Sciatic nerve (tissue), 2 donors: ENCODE measurements at places on chromosomes 12 and 14. TPM values are rescaled to one million over a fixed set of nuclear protein-coding genes. Genes with fewer than 3 reads are reported as not detected.

The RHEBL1 gene
- total RNA-seq: 2.7 TPM

The LALBA gene
- not detected for total RNA-seq

The PLEKHG3 gene
- total RNA-seq: 101 TPM

The SMOC1 gene
- 12.9 TPM for total RNA-seq

The SLC8A3 gene
- total RNA-seq: 0.53 TPM

The HOXC12 gene
- total RNA-seq: 0.22 TPM

The C12orf56 gene
- 9.2 TPM for total RNA-seq

The PTPRB gene
- total RNA-seq: 40.5 TPM

The SYNDIG1L gene
- 0.58 TPM for total RNA-seq

The PTPN21 gene
- total RNA-seq: 55.7 TPM

The ADSS1 gene
- 11.5 TPM for total RNA-seq

The MYH6 gene
- total RNA-seq: not detected

The PRH1 gene
- total RNA-seq: 36.1 TPM

The LIN7A gene
- total RNA-seq: 16.5 TPM

The CDKL1 gene
- 15.8 TPM for total RNA-seq

The ZNF219 gene
- 43.2 TPM for total RNA-seq

The KCNK10 gene
- total RNA-seq: not detected

The KIF26A gene
- 10.4 TPM for total RNA-seq

The TOMM20L gene
- not detected for total RNA-seq

The RPGRIP1 gene
- total RNA-seq: 0.45 TPM

The CLEC14A gene
- total RNA-seq: 47.3 TPM

The TAS2R9 gene
- not detected for total RNA-seq

The C12orf60 gene
- total RNA-seq: 2.3 TPM

The VIPAS39 gene
- 17.9 TPM for total RNA-seq

The IL23A gene
- not detected for total RNA-seq

The NTF3 gene
- 5.9 TPM for total RNA-seq

The TMPRSS12 gene
- total RNA-seq: not detected

The TAS2R8 gene
- total RNA-seq: 0.27 TPM

The MAP3K9 gene
- total RNA-seq: 0.36 TPM

The CCND2 gene
- total RNA-seq: 130 TPM

The FOXJ2 gene
- 29.9 TPM for total RNA-seq

The ANKLE2 gene
- 55.9 TPM for total RNA-seq

The AKAP5 gene
- 0.36 TPM for total RNA-seq

The SLCO1B1 gene
- not detected for total RNA-seq

The PLEKHD1 gene
- not detected for total RNA-seq

The BATF gene
- total RNA-seq: 1.7 TPM

The CEBPE gene
- 0.31 TPM for total RNA-seq

The SLC7A7 gene
- total RNA-seq: 9.7 TPM

The RIMBP2 gene
- total RNA-seq: 1.6 TPM

The ZNF385A gene
- total RNA-seq: 12.0 TPM

The PLEKHG7 gene
- total RNA-seq: 5.3 TPM

The SERPINA5 gene
- total RNA-seq: 8.8 TPM

The VAMP1 gene
- total RNA-seq: 19.9 TPM

The PXMP2 gene
- total RNA-seq: 18.3 TPM
